ENCODE measurements at places on chromosomes 5 and 9.
A peak's percentile ranks its signal among the peaks of the same experiment; 100 is the strongest.

GRCh38 chr5:15003511-15003920, 131.9 kb upstream of the ANKH start:
- peak; percentile 58 for DNase-seq

DNA sequence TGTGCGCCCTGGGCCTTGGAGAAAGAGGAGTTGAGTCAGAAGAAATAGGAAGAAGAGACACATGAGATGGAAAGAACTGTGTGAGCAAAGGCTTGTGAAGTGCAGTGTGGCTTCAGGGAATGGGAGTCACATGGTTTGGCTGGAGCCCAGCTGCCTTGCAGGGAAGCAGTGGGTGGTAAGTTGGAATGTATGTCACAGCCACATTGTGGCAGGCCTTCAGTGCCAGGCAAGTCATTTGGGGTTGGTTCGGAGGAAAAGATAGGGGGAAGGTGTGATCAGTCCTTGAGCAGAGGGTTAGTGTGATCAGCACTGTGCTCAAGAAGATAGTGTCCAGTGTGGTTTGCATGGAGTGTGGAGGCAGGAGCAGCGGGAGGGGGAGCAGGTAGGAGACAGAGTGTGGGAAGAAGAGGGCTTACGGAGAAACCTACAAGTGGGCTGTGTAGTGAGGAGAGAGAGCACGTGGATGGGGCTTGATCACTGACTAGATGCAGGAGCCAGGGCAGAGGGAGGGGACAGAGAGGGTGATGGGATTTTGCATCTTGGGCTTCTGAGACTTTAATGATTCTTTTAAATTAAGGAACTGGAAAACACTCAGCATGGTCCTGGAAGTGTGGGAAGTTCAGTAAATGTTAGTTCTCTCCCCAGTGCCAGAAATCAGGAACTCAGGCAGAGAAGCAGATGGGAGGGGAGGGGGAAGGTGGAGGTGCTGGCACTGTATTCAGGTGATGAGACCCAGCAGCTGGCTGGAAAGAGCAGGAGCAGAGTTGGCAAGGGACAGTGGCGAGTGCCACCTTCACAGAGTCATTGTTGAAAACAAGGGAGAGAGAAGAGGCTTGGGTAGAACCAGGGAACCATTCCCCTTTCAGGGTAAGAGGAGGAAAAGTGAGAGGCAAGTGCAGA, 46.6 kb downstream of the ARHGAP26 start:
- DNase-seq: peak; percentile 59

DNA sequence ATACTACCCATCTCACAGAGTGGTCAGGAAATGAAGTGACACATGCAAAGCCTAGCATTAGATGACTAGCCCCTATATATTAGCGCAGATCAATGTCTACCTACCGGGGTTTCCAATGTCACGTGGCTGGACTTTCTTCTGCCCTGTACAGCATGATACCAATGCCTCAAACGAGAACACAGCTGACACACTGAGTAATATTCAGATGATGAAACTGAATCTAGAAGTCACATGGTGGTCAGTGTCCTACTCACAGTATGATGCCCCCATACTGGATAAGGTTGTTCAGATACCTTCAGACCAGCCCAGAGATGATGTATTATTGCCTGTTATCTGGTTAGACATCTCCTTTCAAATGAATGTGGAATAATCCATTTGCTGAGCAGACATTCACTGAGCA, 71.1 kb upstream of the FRRS1L start:
- no peak for DNase-seq

GRCh38 chr9:68496356-68496755, 44.3 kb downstream of the TMEM252 start:
- DNase-seq: peak; percentile 31

DNA sequence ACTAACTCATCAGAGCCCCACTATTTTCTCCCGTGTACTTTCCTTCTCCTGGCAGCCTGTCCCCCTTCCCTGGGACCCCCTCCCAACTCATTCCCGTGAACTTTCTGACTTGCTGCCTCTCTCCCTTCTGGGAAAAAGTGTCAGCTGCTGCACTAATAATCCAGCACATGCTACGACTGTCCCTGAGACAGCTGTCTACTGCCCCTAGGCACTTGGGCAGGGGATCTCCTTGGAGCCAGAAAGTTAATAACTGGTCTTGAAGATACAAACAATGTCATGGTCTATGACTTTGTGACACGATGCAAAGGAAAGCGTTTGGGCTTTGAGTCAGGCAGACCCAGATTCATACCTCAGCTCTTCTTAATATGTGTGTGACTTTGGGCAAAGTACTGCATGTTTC, 10.1 kb upstream of the RNF183 start:
- DNase-seq: no peak

GRCh38 chr9:5436441-5436840, 1.3 kb downstream of the PLGRKT start:
- DNase-seq: no peak

DNA sequence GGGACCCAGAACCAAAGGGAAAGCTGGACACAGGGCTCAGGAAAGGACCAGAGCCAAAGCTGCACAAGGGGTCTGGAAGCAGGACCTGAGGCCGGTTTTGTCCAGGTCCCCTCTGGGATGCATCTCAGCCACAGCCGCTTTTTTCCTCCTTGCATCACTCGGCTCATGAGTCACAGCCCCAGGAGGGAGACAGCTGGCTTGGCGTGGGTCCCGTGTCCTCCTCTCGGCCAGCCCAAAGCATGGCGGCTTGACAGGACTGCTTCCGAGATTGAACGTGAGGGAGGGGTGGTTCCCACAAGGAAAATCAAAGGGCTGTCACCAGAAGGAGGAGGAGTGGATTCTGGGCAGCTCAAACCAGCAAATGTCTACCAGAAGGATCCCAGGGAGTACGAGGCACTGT, 56.7 kb upstream of the CPLX2 start:
- peak; percentile 88 for DNase-seq

- no peak for DNase-seq
Measured at GRCh38 chr9:91843093-91843492, 106.9 kb downstream of the ROR2 start.

DNA sequence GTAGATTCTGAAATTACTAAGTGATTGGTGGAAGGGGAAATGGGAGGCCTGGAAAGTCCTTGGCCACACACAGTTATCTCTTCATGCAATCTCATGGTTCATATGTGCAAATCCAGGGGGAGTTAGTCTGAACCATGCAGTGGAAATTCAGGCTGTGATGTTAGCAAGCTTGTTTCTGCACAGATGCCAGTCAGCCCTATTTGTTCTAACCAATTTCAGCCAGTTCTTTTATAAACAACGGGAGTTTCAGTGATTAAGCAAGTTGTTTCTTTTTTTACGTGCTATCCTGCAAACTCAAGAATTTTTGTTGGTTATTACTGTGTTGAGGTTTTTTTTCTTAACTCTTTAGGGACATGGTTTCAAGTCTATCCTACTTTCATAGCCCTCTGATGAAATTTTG, 298.0 kb downstream of the FER start:
- DNase-seq: no peak

DNA sequence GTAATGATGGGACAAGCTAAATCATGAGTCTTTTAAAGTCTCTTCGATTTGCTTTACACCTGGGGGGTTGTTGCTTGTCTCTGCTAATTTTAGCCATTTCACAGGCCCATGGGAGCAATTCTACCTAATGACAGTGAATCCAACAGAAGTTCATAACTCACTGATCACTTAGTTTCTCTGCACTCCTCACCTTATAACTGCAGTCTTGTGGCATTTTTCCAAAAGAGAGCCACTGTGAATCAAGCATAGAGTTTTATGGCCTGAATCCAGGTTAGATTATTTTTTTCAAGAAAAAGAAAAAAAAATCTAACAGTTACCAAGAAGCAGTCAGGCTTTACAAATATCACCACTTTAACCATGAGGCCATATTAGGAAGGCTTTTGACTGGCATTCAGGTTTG, 1.5 kb upstream of the IL7R start:
- DNase-seq: no peak

DNA sequence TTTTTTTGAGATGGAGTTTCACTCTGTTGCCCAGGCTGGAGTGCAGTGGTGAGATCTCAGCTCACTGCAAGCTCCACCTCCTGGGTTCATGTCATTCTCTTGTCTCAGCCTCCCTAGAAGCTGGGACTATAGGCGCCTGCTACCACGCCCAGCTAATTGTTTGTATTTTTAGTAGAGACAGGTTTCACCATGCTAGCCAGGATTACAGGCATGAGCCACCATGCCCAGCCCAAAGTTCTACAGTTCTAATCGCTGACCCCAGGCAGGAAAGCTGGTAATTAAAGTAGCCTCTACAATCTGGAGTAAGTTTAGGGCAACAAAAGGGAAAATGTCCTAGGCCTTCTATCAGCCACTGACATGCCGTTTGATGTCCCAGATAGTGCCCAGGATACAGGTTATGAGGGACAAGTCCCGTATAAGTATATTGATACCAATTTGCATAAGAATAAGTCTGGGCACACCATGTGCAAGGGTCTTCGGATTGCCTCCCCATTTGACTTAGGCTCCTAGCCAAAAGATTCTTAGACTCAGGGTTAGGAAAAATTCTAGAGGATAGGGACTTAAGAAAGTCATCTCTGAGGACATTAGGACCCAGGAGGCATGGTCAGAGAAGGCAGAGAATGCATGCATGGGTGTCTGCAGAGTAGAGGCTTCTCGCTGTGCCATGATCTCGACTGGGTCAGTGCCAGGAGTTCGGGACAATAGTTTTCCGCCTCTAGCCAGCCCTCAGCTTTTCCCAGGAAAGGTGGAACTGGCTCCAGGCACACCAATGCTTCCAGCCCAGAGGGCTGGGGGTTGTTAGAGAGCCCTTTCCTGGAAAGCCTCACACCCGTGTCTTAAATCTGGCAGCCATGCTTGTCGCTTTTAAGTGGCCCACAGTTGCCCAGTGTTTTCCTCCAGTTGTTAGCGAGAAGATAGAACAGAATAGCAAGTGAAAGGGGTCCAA, 1111.1 kb downstream of the TAF11L14 start:
- no peak for DNase-seq

DNA sequence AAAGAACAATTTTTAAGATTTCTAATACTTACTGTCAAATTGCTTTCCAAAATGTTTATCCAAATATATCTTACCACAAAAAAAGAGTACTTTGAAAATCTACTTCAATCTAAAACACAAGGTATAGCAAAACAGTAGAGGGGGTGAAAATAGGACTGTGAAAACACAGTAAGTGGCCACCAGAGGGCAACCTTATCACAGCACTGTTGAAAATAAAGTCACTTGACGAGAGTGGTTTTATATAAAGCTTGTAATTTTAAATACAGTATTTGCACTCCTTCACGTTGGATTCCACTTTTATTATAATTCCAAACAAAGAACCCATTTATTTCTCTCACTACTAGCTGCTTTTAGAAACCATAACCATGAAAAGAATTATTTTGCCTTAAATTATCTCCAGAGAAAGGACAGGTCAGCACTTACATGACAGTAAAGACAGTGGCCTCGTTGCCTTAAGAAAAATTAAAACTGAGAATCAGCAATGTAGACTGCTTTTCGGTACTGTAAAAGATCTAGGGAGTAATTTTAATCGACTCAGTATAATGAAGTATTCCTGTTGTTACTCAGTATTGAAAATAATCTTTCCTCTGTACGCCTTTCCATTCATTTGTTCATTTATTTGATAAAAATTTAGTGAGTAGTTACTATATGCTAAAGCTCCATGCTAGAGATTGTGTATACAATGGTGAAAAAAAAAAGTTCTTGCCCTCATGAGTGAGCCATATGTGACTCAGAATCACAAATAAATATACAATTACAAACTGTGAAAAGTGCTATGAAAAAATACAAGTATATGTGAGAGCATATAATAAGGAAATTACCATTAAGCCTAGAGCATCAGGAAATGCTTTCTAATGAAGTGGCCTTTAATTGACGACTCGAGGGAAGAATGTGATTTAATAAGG, 40.0 kb upstream of the CDK5RAP2 start:
- peak; percentile 60 for DNase-seq

All from fibroblast of skin of abdomen (primary cell).